ENCODE measurements at places on chromosomes 11 and 22.

DNA sequence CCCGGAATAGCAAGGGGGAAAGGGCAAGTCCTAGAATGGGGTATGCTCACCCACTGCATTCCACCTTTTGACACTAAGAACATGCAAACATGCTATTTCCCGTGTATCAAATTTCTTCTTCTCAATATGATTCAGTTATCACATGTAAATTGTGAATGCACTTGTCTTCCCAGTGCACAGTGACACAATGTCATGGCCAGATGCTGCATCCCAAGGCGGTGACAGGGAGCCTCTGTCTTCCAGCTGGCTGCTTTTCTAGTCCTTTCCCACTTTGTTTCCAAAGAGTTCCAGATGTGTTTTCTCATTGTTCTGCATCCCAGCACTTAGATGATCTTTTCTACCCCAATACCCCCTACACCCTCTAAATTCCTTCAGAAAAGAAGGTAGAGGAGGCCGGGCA is 12.4 kb downstream of the SLC25A18 start:
- H3K4me1 ChIP-seq, result peaks cover 2% of the 10 kb centered on the region
- H3K27ac ChIP-seq, result no peak overlapping the region
- no peaks in the 10 kb centered on the region for H3K36me3 ChIP-seq
- H3K4me3 ChIP-seq, result no peak overlapping the region

DNA sequence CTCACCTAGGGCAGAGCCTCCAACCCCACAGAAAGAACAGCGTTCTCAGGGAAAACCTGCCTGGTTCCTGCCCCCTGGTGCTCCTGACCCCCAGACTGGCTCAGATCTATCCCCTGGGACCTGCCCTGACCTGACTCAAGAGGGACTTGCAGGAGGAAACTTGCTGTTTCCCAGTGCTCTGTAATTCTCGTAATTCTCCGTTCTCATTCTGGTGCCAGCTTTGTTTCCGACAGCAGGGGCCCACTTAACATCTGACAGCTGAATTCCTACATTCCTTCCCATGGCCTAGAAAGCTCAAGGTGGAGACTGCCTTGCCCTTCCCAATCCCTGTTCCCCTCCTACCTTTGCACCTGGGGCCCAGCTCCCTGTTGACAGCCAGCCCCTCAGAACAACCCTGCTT is 12.5 kb upstream of the CSF2RB start:
- H3K36me3 ChIP-seq, result no peaks in the 10 kb centered on the region
- peak overlapping the region; percentile 20 for H3K4me3 ChIP-seq
- H3K27me3 ChIP-seq, result 0 out of 2 replicates have a peak, but pooled peaks cover 3% of the 10 kb centered on the region
- DNase-seq, result peak; percentile 68
- peak overlapping the region; percentile 47 for H3K27ac ChIP-seq

DNA sequence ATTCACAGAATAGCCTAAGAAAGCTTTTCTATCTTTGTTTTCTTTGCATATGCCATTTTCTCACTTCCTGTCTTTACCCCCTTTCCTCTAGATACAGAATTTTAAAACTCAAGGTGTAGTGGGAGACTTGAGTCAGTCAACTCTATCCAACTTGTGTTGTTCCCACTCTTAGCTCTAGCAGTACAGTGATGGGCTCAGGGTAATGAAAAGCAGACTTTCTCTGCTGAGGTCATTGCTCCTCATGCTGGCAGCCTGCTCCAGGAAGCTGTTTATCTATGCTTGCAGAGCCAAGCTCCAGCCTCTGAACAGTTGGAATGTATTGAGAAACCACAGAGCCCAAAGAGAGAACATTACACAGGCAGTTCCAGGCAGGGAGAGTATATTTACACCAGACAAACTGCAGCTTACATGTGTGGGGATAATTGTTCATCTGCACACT is 68.1 kb downstream of the CSTPP1 start:
- no peak for DNase-seq
- no peaks in the 10 kb centered on the region for H3K36me3 ChIP-seq
- no peaks in the 10 kb centered on the region for H3K4me1 ChIP-seq
- no peak overlapping the region for H3K27ac ChIP-seq
- H3K4me3 ChIP-seq, result no peak overlapping the region

- no peaks in the 10 kb centered on the region for H3K36me3 ChIP-seq
- peak overlapping the region; percentile 15 for H3K4me3 ChIP-seq
- no peaks in the 10 kb centered on the region for H3K27me3 ChIP-seq
- H3K27ac ChIP-seq, result no peak overlapping the region
Observed at GRCh38 chr11:83725728-83726127, 439.6 kb upstream of the CCDC90B start.

DNA sequence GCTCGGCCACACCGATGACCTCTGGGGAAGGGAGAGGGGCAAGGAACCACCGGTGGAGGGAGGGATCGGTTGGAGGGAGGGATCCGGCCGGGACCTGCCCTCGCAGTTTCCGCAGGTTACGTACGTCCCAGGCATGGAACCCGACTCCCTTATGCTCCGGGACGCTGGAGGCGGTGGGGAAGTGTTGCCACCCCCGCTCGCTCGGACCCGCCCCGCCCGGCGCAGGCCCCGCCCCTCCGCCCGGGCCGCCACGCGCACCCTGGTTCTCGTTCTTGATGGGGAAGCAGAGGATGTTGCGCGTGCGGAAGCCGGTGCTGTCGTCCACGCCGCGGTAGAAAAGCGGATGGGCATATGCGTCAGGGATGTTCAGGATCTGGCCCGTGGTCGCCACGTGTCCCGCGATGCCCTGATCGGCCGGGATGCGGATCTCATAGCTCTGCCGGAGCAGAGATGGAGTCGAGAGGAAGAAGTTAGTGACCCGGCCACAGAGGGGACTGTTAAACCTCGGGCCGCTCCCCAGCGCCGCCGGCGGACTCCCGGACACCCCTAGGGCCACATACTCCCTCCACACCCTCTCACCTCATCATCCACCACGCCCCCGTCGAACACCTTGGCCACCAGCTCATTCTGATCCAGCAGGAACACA is 89.8 kb downstream of the PDE2A start:
- no peaks in the 10 kb centered on the region for H3K36me3 ChIP-seq
- no peak for DNase-seq
- peak overlapping the region; percentile 36 for H3K4me3 ChIP-seq
- H3K27ac ChIP-seq, result no peak overlapping the region
